ENCODE measurements at places on chromosomes 2 and 18.

- no peak for DNase-seq
These were observed 55.3 kb upstream of the CSRNP3 start for GRCh38 chr2:165414187-165414586.

- no peak for DNase-seq
These were observed 208.4 kb upstream of the COL3A1 start for GRCh38 chr2:188765522-188766470.

GRCh38 chr2:120879431-120880295 is 144.0 kb downstream of the GLI2 start:
- no peak for DNase-seq

DNA sequence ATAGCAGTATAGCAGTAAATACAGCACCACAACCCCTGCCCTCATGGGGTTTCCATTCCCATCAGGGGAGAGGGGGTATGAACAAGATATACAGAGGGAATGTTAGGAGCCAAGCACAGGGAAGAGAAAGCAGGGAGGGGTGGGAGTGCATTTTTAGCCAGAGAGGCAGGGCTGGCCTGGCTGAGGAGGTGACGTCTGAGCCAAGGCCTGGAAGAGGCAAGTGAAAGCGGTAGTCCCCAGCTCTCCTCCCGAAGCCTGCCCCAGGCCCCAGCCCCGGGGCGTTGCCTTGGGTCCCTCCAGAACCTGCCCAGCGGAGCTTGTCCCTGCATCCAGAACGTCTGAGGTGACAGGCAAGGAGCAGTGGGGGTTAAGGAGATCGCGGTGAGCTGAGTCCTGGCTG is 45.1 kb upstream of the FOSL2 start:
- DNase-seq: no peak

DNA sequence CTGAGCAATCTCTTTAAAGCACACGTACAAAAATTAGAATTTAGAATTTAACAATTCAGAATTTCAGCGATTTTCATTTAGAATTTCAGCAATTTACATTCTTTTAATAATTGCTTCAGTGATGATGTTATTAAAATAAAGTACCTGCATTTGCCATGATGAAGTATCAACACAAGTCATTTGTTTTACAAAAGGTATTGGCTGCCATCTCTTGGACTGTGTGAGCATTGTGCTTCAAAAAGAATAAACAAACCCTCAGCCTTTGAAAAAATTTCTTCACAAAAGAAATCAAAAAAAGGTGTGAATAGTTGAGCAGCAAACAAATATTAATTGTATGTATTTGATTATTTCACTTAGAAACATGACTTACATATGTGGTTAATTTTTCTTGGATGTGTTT is 27.1 kb upstream of the ZC3H15 start:
- no peak for DNase-seq

DNA sequence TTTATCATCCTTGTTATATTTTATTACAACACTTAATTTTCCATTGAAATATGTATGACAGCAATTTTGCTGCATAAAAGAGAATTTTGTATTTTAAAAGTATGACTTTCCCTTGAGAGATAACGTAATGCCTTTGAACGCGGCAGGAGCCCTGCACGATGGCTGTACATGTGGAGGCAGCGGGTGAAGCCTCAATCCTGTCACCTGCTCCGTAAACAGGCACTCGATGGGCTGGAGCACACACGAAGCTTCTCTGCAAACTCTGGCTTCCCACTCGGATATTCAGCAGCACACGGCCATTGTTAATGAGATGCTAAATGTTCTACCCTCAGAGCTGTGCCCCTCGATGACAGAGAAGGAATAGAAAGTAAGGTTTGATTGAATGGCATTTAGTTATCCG is 184.4 kb downstream of the RTP5 start:
- no peak for DNase-seq

DNA sequence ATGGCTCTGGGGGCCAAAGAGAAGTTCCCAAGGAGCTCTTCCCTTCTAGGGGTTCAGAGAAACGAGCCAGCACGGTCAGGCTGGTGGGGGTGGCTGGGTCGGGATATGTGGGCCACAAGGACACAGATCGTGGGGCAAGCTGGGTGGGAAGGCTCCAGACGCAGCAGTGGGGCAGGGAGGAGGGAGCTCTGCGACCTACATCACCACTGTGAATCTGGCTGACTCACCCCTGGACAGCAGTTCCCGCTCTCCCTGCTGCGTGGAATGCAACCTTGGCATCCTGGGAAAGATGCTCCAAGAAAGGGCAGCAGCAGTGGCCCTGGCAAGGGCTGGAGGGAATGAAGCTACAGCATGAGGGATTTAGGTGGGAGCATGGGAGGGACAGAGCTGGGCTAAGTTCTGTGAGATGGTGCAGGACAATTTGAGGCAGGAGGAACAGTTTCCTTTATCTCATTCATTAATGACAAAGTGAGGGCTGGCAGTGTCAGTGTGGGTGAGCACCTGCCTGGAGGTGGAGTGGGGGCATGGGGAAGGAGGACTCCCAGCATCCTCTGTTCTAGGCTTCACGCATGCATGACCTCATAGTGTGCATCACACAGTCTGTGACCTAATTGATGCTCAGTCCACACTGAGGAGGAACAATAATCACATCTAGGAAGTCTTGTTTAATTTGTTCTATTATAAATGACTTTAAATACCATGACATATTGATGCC is 25.0 kb downstream of the CELF4 start:
- no peak for DNase-seq

DNA sequence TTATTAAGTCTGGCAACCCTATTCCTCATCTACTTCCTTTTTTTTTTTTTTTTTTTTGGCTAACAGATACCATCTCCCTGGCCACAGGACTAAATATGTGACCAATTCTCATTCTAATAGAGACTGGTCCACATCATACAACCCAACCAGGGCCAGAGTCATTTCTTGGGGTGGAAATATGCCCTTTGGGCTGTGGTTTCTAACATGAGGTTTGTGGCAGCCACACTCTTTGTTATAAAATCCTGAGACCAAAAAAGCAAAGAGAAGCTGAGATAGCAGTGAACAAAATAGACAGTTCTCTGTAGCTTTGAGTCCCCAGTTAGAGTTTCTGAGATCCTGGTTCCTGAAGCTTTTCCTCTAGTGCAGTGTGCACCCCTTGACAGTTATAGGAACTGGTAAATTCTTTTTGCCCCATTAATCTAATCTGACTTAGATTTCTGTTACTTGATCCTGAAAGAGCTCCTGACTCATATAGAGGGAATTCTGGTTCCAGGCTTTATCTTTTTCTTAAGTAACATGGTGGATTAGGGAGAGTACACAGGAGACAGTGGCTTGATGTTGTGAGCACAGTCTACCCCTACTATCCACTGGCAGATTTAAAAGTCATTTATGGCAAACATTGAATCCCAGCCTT is 86.8 kb downstream of the MAIP1 start:
- DNase-seq: no peak

DNA sequence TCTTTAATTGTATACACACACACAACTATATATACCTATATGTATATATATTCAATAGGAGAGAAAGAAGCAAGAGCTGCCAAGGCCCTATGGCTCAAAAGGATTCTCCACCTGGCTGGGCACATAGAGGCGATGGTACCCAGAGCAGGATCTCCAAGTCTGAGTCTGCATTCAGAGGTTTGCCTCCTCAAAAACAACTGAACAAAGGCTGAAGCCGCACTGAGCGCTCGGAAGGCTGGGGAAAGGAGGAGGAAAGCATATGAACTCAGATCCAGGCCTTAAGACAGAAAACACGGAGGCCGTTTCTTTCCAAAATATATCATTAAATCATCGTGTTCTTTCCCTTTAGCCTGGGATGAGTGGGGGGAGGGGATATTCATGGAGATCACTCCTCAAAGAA is 3.6 kb downstream of the HOXD12 start:
- no peak for DNase-seq

GRCh38 chr2:230503798-230504197 is 87.8 kb downstream of the SP100 start:
- DNase-seq: no peak

- DNase-seq: no peak
These were observed 32.1 kb upstream of the MAPK4 start for GRCh38 chr18:50527636-50528307.

DNA sequence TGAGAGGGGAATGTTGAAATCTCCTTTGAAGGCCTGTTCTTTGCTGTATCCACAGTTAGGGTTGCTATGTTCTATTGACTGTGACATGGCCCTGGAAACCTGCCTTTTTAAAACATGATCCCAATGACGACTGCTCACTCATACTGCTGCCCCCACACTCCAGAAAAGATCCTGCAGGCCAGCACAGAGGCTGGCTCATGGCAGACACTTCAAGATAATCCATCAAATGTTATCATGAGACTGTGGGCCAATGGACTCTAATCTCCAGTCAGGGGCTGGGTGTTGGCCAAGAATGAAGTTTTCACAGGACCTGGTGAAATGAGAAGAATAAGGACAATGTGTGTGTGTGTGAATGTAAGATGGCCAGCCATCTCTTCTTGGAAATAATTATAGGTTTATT is 59.0 kb upstream of the THOC1 start:
- DNase-seq: no peak

- DNase-seq: no peak
These were observed 5.1 kb upstream of the PPP1CB start for GRCh38 chr2:28746429-28747111.

- DNase-seq: no peak
These were observed 26.9 kb downstream of the ACADL start for GRCh38 chr2:210198326-210198725.

GRCh38 chr2:46393865-46394264 is 85.5 kb upstream of the TMEM247 start:
- no peak for DNase-seq

DNA sequence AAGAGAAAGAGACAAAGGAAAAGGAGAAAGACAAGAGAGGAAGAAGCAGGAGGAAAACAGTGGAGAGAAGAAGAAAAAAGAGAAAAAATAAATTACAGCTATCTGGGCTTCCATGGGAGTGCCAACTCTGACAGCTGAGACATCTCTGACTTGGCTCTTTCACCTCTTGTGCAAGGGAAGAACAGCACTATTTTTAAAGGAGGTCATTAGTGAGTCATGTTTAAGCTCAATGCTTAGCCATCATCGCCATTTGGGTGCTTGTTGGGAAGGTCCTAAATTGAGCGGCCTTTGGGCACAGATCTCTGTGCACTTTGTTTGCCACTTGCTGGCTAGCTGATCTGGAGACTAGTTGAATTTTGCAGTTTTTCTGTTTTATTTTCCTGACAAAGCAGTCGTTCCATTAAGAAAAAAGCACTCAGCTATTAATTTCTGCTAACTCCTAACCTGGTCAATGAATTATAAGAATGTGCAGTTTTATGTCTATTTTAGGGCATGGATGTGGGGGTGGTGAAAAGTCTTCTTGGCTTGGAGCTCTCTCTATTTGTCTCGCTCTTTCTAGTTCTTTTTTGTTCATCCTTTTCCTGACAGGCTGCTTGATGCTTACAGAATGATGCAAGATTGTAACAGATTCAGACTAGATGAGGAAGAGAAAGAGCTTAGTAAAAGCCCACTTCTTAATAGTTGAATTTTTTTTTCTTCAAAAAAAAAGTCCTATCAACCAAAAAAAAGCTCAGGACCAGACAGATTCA is 231.5 kb downstream of the SLC8A1 start:
- no peak for DNase-seq

DNA sequence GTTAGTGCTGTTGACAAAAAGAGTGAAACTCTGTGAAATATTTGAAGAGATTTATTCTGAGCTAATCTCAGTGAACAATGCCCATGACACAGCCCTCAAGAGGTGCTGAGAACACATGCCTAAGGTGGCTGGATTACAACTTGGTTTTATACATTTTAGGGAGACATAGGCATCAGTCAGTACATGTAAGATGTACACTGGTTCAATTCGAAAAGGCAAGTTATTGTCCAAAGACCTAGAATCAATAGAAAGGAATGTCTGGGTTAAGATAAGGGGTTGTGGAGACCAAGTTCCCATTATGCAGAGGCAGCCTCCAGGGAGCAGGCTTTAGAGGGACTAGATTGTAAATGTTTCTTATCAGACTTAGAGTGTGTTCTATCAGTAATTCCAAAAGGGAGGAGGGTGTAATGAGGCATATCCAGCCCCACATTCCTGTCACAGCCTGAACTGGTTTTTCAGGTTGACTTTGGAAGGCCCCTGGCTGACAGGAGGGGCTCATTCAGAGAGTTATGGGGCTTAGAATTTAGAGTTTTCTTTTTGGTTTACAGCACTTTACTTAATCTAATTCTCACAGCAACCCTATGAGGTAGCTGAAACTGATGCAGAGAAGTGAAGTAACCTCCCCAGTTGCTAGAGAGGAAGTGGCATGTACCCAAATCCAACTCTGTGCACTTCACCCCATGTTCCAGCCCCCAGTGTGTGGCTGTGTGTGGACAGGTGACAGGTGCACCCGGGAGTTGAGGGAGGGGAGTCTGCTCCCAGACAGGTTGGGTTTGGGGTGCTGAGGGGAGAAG is 28.3 kb upstream of the ASAP2 start:
- no peak for DNase-seq

DNA sequence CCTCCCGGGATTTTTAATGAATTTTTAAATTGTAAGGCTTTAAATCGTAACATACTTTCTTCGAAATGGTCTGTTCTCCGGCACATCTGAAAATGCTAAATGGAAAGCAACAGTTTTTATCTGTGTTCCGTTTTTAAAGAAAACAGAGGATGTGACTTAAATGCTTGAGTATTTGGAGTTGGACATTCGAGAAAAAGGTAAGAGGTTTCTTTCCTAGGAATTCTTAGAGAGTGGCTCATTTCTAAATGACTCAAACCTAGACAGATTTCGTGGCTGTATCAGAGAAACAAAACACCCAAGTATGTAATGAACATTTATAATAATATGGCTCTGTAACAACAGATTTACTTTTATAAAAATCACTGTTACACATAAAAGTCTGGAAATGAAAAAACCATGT is 177.6 kb upstream of the CCDC68 start:
- DNase-seq: no peak

DNA sequence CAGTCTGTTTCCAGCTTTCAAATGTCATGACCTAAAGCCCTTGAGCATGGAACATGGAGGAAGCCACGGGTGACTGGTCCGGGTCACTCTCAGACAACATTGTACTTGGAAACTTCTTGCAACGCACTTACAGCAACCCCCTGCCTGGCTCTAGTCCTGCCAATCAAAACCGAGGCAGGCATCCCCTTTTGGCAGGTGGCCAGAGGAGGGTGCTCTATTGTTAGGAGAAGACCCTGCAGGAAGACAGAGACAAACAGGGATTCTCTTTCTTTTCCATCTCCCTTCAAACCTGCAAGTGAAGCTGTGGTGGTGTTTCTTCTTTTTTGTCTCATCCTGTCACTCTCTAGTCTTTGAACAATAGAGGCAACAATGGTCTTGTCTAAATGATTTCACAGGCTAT is 667.2 kb downstream of the ZEB2 start:
- no peak for DNase-seq
